ENCODE measurements at places on chromosomes 1 and 21.

GRCh38 chr1:76129731-76130130 lies 55.2 kb downstream of the ST6GALNAC3 start:
- DNase-seq = no peak

DNA sequence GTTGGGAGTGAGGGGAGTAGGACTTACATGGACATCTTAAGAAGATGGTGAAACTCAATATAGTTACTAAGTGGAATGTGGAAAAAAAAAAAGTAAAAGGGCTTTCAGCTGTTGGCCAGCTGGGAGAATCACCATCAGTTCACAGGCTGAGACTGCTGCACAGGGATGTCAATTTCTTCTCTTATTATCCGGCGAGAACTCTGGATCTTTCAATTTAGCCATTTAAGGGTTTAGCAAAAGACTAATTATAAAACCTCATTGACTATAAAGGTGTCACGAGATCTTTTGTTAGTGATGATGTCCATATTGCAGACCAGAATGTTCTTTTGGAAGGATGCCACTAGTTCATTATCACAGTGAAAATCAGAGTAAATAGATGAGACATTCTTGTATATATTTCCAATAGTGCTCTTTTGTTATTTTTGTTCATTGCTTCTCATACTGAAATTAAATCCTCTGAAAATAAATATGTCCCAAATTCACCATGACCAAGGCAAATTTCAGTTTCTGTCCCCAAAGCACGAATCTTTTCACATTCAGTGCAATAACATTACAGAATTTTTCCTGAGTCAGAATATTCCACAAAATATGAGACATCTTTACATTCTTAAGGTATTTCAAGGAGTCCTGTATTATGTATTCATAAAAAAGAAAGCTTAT lies 266.1 kb downstream of the DNM3 start:
- no peak for DNase-seq

GRCh38 chr1:3599286-3599811 lies 12.0 kb downstream of the MEGF6 start:
- DNase-seq = no peak

GRCh38 chr1:159941141-159941540 lies 4.3 kb downstream of the IGSF9 start:
- DNase-seq = no peak

GRCh38 chr1:19606817-19607642 lies 37.1 kb upstream of the NBL1 start:
- no peak for DNase-seq

DNA sequence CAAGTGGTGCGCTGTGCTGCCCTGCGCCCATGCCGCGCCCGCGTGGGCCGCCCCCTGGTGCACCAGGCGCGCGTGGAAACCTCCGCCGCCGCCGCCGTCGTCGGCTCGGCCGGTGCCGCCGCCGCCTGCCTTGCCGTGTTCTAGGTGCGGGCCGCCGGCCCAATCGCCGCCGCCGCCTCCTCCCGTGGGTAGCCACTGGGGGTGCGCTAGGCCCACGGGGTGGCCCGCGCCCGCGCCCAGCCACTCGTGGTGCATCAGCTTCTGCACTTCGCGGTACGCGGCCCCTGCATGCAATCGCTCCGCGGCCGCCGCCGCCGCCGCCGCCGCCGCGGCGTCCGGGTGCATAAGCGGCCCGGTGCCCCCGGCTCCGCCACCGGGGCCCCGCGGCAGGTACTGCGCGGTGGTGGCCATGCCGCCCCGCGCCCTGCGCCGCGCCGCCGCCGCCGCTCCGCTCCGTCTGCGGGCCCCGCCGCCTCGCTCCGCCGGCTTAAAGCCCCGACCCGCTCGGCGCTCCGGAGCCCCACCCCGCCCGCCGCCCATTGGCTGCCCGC lies at the start of gene POU3F1:
Gene POU3F1, minus strand, starts transcription at position 461 of the 551 bp plus-strand sequence. Its CDS starts 50 bp downstream, at position 411.
- DNase-seq = no peak

DNA sequence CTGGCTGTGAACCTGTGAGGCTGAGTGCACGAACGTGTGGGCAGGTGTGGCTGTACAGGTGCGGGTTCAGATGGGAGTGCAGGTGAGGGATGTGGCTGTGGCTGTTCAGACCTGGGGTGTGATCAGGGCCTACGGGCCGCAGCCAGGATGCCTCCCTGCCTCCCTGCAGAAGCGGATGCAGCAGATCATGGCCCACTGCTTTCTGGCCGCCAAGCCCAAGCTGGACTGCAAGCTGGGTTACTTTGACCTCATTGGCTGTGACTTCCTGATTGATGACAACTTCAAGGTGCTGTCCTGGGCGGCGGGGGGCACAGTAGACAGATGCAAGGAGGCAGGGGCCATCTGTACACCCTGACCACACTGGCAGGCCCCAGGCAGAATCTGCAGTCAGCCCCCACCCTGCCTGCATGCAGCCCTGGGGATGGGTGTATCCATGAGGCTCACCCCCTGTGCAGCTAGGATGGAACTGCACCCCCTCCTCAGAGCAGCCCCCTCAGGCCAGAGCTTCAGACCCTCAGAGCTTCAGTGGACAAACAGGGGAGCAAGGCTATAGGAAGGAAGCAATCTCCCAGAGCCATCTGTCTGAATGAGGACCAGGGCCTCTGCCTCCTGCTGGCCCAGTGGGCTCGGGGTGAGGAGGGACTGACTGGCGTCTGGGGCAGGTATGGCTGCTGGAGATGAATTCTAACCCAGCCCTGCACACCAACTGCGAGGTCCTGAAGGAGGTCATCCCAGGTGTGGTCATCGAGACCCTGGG lies 9.8 kb downstream of the TNFRSF18 start:
- no peak for DNase-seq

- no peak for DNase-seq
These were observed 113.4 kb upstream of the ATP1A1 start for GRCh38 chr1:116259663-116260062.

DNA sequence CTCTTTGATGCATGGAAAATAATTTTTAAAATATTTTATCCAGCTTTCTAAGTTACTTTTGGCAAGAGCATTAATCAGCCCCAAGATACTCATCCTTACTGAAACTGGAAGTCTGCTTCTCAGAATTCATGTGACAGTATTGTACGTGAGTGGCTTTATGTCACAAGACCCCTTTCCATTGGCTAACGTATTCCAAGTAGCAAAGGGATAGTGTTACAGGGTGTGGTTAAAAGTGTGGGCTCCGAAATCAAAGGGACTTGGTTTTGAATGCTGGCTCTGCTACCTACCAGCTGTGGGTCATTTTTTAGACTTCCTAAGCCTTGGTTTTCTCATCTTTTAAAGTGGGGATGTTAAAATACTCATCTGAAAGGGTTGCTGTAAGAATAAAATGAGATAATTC lies 91.7 kb downstream of the RHOU start:
- DNase-seq = no peak

GRCh38 chr1:183129921-183130690 lies 56.0 kb upstream of the LAMC2 start:
- DNase-seq = no peak

GRCh38 chr1:220787069-220787619 lies 431 bp downstream of the MTARC1 start:
- DNase-seq = peak; percentile 32

DNA sequence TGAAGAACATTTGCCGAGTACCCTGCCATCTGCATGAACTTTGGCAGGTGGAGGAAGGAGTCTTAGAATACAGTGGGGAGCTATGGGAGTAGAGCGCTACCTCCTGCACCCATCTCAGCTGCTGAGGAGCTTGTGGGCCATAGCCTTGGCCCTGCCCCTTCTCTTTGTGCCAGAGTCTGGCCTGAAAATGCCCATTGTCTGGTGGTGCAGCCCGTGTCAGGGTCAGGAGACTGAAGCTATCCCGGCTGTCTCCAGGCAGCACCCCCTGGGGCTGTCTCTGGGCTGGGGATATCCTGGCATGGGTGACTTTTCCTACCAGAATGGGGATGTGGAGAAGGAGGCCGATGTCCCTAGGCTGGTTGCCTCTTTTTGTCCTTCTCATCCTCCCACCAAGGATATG lies 7.3 kb downstream of the IPO13 start:
- DNase-seq = peak; percentile 94
